Activated CD4-positive, alpha-beta T cell treated with anti-CD3 and anti-CD28 coated beads for 36 hours (primary cell): ENCODE measurements at places on chromosomes 4 and X. TPM values are rescaled to one million over a fixed set of nuclear protein-coding genes. Genes with fewer than 3 reads are reported as not detected.

DMRTC1 gene
- total RNA-seq, result not detected

- H3K36me3 ChIP-seq, result no peaks in the 10 kb centered on the region
- no peak for DNase-seq
- no peak overlapping the region for H3K27ac ChIP-seq
- H3K4me1 ChIP-seq, result no peaks in the 10 kb centered on the region
Observed at GRCh38 chr4:110540982-110541451, 65.1 kb downstream of the ENPEP start.

MAGEE2 gene
- not detected for total RNA-seq

NHSL2 gene
- 0.21 TPM for total RNA-seq

DNA sequence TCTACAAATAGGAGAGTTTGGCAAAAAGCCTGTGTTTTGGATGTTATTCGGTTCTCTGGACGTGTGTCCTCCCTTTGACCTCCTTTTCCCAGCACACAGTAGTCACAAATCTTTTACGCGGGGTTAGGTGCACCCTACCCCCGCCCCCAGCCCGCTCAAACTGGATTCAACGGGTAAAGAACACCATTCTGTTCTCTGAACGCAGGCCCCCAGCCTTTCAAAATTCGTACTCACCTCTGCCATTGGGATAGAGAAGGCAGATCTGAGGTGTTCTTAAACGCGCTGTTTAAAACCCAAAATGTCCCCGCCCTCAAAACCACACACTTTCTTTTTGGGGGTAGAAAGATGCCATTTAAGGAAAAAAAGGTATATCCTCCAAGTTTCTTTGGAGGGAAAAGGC lies 2.7 kb downstream of the LEF1 start:
- peaks cover 45% of the 10 kb centered on the region for H3K36me3 ChIP-seq
- H3K4me1 ChIP-seq, result peaks cover 37% of the 10 kb centered on the region
- H3K4me3 ChIP-seq, result peak overlapping the region; percentile 85
- peak; percentile 83 for DNase-seq
- H3K27me3 ChIP-seq, result peaks cover 12% of the 10 kb centered on the region

GRCh38 chrX:23844502-23845138 lies 61.6 kb downstream of the SAT1 start:
- H3K4me3 ChIP-seq, result no peak overlapping the region
- H3K27me3 ChIP-seq, result no peaks in the 10 kb centered on the region
- no peaks in the 10 kb centered on the region for H3K36me3 ChIP-seq
- no peak for DNase-seq
- no peaks in the 10 kb centered on the region for H3K4me1 ChIP-seq

CENPI gene
- total RNA-seq, result 20.6 TPM

DNA sequence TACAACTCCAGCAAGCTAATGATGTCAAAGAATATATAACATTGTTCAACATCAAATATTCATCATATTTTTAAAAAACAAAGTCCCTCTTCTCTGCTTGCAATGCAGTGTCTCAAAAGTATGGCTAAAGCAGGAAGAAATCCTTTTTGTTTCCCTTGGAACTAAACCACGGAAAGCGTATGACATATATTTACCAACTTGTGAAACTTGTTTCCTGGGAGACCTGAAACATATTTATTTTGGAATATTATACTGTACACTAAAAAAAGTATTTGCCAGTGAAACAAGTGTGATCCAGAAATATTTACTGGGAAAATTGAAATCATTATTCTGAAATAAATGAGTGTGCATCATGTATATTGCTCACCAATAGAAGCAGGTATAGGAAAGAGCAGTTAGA lies 156.0 kb upstream of the ANKRD50 start:
- H3K27me3 ChIP-seq, result no peaks in the 10 kb centered on the region
- no peak overlapping the region for H3K27ac ChIP-seq
- H3K4me1 ChIP-seq, result no peaks in the 10 kb centered on the region
- H3K36me3 ChIP-seq, result no peaks in the 10 kb centered on the region
- no peak for DNase-seq

DNA sequence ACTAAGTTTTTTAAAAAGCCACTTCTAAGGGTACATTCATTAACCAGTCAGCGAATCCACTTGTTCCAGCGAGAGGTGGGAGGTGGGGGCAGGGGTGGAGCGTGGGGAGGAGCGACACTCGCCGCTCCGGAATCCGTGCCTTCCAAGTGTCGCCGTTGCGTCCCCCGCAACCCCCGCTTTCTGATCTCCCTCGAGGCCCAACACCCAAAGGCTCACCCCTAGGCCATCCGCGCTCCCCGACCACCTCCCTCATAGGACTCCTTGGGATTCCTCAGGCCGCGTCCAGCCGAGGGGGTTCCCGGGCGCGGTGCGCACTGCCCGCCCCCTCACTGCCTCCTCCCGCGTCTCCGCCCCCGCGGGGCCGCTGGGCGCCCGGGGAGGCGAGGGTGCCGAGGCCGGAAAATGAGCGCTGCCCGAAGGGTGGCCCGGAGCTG lies 108.1 kb upstream of the STOX2 start:
- no peak overlapping the region for H3K27ac ChIP-seq
- H3K4me3 ChIP-seq, result peak overlapping the region; percentile 43
- peak; percentile 26 for DNase-seq
- peaks cover 58% of the 10 kb centered on the region for H3K27me3 ChIP-seq
- H3K36me3 ChIP-seq, result peaks cover 5% of the 10 kb centered on the region

GRCh38 chrX:22742174-22742573 lies 257.6 kb upstream of the DDX53 start:
- H3K36me3 ChIP-seq, result no peaks in the 10 kb centered on the region
- peaks cover 3% of the 10 kb centered on the region for H3K27me3 ChIP-seq
- no peak overlapping the region for H3K4me3 ChIP-seq
- no peak overlapping the region for H3K27ac ChIP-seq

- no peak overlapping the region for H3K4me3 ChIP-seq
- H3K4me1 ChIP-seq, result peaks cover 18% of the 10 kb centered on the region
- peak overlapping the region; percentile 34 for H3K27ac ChIP-seq
- no peaks in the 10 kb centered on the region for H3K36me3 ChIP-seq
- peak; percentile 70 for DNase-seq
Observed at GRCh38 chr4:37715889-37716402, 29.8 kb upstream of the RELL1 start.

DNA sequence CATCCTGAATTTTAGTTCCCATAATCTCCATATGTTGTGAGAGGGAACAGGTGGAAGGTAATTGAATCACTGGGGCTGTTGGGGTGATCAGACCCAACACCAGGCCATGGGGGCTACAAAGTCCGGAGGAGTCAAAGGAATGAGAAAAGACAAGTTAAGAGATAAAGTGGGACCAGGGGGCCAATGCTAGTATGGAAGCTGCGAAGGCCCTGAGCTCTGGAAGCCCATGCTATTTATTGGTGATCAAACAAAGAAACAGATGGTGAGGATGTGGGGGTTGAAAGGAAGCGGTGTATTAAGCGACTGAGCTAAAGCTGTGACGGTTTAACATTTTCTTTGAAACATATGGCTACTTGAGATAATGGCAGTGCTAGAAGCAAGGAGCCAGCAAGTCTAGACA lies 132.8 kb downstream of the PDGFC start:
- no peaks in the 10 kb centered on the region for H3K4me1 ChIP-seq
- H3K36me3 ChIP-seq, result no peaks in the 10 kb centered on the region
- H3K27me3 ChIP-seq, result no peaks in the 10 kb centered on the region
- H3K27ac ChIP-seq, result no peak overlapping the region
- no peak for DNase-seq
- no peak overlapping the region for H3K4me3 ChIP-seq

DNA sequence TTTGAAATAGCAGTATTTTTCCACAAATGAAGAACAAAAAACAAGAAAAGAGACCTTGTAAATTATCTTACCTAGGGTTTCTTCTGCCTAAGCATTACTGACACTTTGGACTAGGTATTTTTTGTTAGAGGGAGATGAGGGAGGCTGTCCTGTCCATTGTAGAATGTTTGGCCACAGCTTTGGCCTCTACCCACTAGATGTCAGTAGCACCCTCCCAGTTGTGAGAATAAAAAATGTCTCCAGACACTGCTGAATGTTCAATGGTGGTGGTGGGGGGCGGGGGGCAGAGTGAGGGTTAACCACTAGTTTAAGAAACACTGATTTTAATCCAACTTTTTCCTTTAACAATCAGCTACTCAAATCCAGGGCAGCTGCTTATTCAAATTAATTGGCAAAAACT lies 25.8 kb downstream of the OTUD4 start:
- no peak for DNase-seq
- H3K27ac ChIP-seq, result no peak overlapping the region
- peaks cover 8% of the 10 kb centered on the region for H3K4me1 ChIP-seq
- H3K4me3 ChIP-seq, result no peak overlapping the region

DNA sequence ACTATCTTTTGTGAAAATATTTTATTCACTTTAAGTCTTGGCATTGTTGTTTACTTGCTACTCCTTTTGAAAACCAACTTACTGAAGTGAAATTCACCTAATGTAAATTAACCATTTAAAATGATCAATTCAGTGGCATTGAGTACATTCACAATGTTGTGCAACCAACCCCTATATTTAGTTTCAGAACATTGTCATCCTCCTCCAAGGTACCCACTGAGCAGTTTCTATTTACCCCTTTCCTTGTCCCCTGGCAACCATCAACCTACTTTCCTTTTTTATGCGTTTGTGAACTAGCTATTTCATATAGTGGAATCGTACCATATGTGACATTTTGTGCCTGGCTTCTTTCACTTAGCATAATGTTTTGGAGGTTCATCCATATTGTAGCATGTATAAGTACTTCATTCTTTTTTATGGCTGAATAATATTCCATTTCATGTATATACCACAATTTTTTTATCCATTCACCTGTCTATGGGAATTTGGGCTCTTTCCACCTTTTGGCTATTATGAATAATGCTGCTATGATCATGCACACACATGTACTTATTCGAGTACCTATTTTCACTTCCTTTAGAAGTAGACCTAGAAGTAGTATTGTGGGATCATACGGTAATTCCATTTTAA lies 85.0 kb downstream of the WWC2 start:
- peaks cover 26% of the 10 kb centered on the region for H3K27me3 ChIP-seq
- no peak for DNase-seq
- peaks cover 2% of the 10 kb centered on the region for H3K36me3 ChIP-seq
- H3K4me1 ChIP-seq, result peaks cover 20% of the 10 kb centered on the region
- no peak overlapping the region for H3K27ac ChIP-seq
- H3K4me3 ChIP-seq, result no peak overlapping the region

DNA sequence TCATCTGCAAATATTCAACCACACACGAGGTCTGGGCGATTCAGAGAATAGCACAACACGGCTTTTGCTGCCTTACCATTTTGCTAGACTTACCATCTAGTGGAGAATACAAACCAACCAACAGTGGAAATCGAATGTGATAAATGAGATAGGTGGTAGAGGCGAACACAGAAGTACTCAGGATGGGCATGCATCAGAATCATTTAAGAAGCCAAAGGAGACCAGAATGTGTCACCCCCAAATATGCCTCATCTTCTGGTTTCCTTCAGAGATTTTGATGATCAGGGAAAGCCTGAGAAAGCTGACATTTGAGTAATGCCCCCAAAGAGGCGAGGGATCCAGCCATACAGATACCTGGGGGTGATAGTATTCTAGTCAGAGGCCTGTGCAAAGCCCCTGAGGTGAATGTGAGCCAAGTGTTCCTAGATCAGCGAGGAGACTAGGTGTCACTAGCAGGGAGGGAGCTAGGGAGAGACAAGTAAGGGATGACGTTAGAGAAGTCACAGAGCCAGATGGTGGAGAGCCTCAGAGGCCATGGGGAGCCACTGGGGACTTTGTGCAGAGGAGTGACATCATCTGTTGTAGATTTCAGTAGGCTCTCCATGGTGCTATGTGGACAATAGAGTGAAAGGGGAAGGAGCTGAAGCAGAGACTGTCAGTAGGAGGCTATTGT lies 1.7 kb downstream of the MTMR1 start:
- peak overlapping the region; percentile 88 for H3K4me3 ChIP-seq
- H3K27me3 ChIP-seq, result no peaks in the 10 kb centered on the region
- peaks cover 57% of the 10 kb centered on the region for H3K4me1 ChIP-seq
- peak overlapping the region; percentile 97 for H3K27ac ChIP-seq
- peaks cover 27% of the 10 kb centered on the region for H3K36me3 ChIP-seq

- no peaks in the 10 kb centered on the region for H3K36me3 ChIP-seq
- H3K4me1 ChIP-seq, result no peaks in the 10 kb centered on the region
- DNase-seq, result no peak
- no peaks in the 10 kb centered on the region for H3K27me3 ChIP-seq
Observed at GRCh38 chr4:116180157-116180601, 905.2 kb downstream of the TRAM1L1 start.

GRCh38 chr4:124754681-124755080 lies 42.1 kb upstream of the ANKRD50 start:
- H3K4me3 ChIP-seq, result no peak overlapping the region
- H3K27me3 ChIP-seq, result no peaks in the 10 kb centered on the region
- H3K4me1 ChIP-seq, result no peaks in the 10 kb centered on the region
- H3K27ac ChIP-seq, result no peak overlapping the region
- DNase-seq, result no peak

DNA sequence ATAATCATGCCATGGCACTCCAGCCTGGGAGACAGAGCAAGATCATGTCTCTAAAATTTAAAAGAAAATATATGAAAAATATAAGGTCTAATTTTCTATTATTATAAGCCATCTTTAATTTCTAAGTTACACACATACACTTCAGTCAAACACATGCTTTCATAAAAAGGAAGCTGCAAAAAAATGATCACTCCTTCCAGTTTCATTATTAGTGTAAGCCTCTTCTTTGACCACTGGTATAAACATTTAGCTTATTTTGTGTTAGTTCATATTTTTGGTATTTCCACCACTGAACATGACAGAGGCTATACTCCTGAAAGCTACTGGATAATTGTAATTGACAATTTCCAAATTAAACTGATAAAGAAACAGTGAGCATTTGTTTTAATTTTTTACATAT lies 163.3 kb upstream of the USP38 start:
- no peaks in the 10 kb centered on the region for H3K4me1 ChIP-seq
- no peak overlapping the region for H3K27ac ChIP-seq
- no peak for DNase-seq
- peaks cover 11% of the 10 kb centered on the region for H3K27me3 ChIP-seq
- no peak overlapping the region for H3K4me3 ChIP-seq

GRCh38 chrX:22520128-22520828 lies 247.6 kb downstream of the CBLL2 start:
- H3K36me3 ChIP-seq, result no peaks in the 10 kb centered on the region
- no peak for DNase-seq
- no peak overlapping the region for H3K4me3 ChIP-seq
- H3K27me3 ChIP-seq, result no peaks in the 10 kb centered on the region
- no peak overlapping the region for H3K27ac ChIP-seq
- no peaks in the 10 kb centered on the region for H3K4me1 ChIP-seq

WAS gene
- 85.9 TPM for total RNA-seq

HPGDS gene
- total RNA-seq, result not detected

DNA sequence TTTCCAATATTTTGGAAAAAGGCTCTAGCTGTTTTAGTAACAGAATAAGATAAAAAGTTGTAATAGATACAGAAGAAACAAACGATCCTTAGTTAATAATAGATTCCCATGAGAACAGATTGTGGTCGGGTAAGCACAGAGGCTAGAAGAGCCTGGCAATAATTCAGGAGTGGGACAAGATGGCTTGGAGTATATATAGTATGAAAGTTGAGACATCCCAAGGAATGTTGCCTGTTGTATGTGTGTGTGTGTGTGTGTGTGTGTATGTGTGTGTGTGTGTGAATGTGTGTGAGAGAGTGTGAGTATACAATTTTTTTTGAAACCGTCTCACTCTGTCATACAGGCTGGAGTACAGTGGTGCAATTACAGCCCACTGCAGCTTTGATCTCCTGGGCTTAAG lies 150.7 kb downstream of the PDGFC start:
- no peaks in the 10 kb centered on the region for H3K4me1 ChIP-seq
- H3K27me3 ChIP-seq, result no peaks in the 10 kb centered on the region
- no peaks in the 10 kb centered on the region for H3K36me3 ChIP-seq
- H3K4me3 ChIP-seq, result no peak overlapping the region
- H3K27ac ChIP-seq, result no peak overlapping the region
